NCI-H460 (cell line): ENCODE measurements at places on chromosomes 13 and 19.

- DNase-seq, result no peak
Observed at GRCh38 chr19:51687791-51688670, 5.1 kb upstream of the SPACA6 start.

- DNase-seq, result no peak
Observed at GRCh38 chr13:86918682-86919081, 752.5 kb upstream of the SLITRK5 start.

GRCh38 chr13:22298530-22298929 lies 627.7 kb downstream of the FGF9 start:
- DNase-seq, result no peak

- no peak for DNase-seq
Observed at GRCh38 chr13:39777527-39778061, 122.1 kb downstream of the COG6 start.

DNA sequence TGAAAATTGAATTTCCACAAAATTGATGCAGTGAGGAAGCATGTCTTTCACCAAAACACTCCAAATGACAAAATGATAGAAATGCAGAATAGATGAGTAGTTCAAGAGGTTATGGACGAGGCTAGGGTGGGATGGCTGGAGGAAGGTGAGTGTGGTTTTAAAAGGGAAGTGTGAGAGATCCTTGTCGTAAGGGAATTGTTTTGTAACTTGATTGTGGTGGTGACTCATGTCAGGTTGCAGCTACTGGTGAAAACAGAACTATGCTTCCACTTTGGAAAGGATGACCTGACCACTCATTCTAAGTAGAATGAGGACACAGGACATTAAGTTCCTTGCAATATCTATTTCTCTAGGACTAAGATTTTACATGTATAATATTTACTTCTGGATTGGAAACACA lies 345.7 kb downstream of the MTUS2 start:
- no peak for DNase-seq

DNA sequence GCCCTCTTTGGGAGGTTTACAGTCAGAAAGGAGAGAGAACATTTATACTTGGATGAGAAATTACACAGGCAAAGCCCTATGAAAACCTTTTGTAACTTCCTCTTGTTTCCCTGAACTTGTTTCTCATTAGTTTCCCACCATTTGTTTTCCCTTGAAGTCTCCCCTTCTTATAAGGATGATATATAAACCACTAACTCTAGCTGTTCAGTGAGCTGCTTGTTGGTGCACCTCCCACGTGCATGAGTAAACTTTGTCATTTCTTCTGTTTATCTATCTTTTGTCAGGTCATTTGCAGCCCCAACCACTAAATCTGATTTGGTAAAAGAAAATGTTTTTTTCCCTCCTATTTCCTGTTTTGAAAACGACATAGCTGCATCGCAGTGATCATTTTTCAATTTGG lies 919.9 kb downstream of the SLITRK1 start:
- no peak for DNase-seq

DNA sequence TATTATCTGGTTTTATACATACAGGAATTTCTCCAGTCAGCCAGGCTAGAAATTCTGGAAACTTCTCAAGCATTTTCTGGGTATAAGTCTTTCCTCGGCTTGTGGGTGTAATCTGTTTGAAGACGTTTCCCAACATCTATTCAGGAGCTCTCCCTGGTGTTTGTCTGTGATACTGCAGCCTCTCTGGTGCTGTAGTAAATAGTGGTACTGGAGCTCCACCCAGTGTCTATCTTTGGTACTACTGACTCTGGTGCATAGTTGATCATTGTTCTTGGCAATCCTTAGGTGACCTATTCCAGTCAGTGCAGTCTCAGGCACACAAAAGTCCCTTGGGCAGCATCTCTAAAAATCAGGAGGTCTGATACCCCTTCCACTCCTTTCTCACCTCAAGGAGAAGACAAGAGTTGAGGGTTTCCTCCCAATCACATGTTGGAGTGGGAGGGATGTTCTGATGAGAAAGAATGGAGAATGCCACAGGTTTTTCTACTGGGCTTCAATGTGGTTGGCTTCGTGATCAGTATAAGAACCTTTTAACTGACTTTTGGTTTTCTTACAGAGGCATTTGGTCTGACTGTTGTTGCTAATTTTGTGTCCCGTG lies 115.5 kb downstream of the CYSLTR2 start:
- peak; percentile 84 for DNase-seq

DNA sequence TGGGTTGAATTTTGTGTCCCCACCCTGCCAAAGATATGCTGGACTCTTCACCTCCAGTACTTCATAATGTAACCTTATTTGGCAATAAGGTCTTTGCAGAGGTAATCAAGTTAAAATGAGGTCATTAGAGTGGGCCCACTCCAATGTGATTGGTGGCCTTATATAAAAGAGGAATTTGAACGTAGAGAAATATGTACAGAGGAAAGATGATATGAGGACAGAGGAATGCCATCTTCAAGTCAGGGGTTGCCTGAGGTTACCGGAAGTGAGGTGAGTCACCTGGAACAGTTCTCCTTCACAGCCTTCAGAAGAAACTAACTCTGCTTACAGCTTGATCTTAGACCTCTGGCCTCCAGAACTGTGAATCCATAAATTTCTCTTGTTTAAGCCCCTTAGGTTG lies 69.9 kb downstream of the GPC5 start:
- DNase-seq, result peak; percentile 2

DNA sequence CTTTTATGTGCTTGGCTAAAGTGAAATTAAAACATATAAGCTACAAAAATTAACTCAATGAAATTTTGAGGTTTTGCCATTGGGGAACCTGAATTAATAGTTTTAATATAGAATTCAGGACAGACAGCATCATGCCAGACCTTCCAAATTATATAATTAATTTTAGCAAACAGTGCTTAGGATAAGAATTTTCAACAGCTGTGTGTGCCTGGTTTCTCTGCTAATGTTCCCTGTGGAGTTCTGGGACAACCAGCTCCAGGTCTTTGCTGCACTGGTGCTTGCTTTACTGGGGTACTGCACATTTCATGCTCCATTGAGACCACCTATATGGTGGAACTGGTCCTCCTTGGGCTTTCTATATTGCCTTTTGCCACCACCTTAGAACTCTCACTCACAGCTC lies 199.5 kb downstream of the NDFIP2 start:
- DNase-seq, result no peak

- DNase-seq, result no peak
Observed at GRCh38 chr19:17332677-17333581, 1.7 kb downstream of the ANO8 start.

DNA sequence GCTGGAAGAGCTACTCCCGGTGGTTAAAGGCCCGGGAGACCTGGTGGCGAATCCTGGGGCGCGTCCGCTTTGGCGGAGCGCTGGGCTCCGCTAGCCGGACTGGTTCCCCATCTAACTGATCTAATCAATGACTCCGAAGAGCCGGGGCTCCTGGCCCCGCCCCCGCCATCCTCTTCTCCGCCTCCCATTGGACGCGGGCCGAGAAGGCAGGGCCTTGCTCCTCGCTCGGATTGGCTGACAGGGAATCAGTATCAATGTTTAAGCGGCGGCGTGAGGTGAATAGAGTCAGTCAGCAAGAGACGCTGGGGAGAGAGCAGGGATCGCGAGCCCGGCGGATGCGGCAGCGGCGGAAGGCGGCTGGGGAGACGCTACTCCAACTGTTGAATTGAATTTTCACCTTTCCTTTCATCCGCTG lies 1.7 kb upstream of the PCDH17 start:
- peak; percentile 65 for DNase-seq

DNA sequence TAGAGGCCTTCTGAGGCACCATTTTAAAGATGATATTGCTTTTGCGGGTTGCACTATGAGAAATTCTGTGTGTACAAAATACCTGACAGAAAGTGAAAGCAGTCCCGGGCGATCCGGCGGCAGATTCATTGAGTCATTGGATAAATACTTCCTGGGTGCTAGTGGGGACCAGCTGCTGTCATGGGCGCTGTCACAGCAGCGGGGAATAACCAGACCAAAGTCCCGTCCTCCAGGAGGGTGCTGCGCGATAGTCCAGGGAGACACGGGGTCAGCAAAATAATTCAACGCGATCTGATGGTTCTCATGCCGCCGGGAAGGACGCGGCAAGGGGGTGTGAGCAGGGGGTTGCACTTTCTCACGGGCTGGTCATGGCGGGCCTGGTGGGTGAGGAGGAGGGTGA lies 13.5 kb downstream of the ZFR2 start:
- DNase-seq, result no peak

GRCh38 chr19:33812388-33813330 lies 16.0 kb downstream of the KCTD15 start:
- DNase-seq, result no peak

GRCh38 chr13:31322026-31322425 lies 122.3 kb downstream of the B3GLCT start:
- no peak for DNase-seq

GRCh38 chr13:71775966-71776365 lies 91.0 kb downstream of the DACH1 start:
- no peak for DNase-seq

DNA sequence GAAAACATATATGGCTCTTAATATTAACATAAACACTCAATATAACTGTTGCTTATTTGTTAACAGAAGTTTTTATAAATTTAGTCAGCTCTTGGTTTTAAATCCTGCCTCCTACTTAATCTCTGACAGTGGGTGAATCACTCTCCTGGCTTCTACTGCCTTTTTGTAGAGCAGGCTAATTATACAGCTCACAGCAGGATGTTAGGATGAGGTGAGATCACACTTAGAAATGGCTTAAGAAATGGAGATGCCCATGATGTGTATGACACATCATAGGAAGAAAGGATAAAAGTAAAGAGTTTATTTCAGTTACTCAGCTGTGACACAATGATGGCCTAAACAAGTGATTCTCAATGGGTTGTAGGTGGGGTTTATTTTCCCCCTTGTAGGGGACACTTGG lies 345.6 kb downstream of the SPRY2 start:
- peak; percentile 58 for DNase-seq

- no peak for DNase-seq
Observed at GRCh38 chr19:1009981-1010538, 9.8 kb downstream of the GRIN3B start.

GRCh38 chr19:13016245-13016627 lies 21.0 kb downstream of the NFIX start:
- DNase-seq, result no peak

DNA sequence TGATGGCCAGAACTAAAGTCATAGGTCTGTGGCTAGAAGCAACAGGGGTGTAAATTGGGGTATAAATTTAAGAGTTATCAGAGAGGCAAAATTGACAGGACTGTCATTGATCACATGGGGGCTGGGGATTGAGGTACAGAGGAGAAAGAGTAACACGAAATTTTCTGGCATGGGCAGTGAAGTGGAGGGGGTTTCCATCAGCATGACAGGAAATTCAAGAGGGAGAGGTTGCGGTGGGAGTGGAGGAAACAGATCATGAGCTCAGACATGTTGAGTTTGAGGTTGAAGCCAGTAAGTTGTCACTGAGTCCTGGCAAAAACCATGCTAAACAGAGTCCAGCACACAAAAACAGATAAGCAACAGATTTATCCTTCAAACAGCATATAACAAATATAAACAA lies 192.1 kb upstream of the TSC22D1 start:
- DNase-seq, result no peak

GRCh38 chr19:58568453-58569130 lies 4.5 kb downstream of the MZF1 start:
- DNase-seq, result no peak

DNA sequence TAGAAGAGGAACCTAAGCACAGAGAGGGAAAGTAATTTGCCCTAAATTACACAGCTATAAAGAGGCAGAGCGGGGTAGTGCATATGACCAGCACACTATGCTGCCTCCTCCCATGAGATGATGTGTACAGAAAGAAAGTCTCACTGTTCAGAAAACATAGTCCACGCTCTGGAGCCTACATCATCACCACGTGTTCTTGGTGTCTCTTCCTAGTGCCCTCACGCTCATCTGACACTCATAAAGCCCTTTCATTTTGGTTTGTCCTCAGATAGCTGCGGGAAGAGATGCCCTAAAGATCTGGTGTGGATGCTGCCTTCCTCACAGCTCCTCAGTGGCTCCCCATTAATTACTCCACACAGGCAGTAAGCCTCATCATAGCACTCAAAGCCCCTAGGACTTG lies 27.4 kb upstream of the SIAH3 start:
- DNase-seq, result no peak

GRCh38 chr13:20684546-20684945 lies 19.0 kb upstream of the IL17D start:
- no peak for DNase-seq

DNA sequence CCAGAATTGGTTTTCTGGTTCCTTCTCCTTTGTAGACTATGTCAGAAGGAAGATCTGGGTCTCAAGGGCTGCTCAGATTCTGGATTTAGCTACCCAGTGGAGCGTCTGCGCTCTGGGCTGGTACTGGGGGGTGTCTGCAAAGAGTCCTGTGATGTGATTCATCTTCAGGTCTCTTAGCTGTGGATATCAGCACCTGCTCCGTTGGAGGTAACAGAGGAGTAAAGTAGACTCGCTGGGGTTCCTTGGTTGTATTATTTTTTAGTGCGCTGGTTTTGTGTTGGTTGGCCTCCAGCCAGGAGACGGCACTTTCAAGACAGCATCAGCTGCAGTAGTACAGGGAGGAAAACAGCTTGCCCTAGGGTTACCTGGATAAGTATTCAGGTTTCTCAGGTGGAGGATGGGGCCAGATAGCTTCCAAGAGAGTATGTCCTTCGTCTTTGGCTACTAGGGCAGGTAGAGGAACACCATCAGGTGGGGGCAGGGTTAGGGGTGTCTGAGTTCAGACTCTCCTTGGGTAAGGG lies 10.4 kb upstream of the KLK15 start:
- DNase-seq, result no peak

GRCh38 chr13:99433543-99434075 lies 67.7 kb upstream of the TM9SF2 start:
- no peak for DNase-seq

DNA sequence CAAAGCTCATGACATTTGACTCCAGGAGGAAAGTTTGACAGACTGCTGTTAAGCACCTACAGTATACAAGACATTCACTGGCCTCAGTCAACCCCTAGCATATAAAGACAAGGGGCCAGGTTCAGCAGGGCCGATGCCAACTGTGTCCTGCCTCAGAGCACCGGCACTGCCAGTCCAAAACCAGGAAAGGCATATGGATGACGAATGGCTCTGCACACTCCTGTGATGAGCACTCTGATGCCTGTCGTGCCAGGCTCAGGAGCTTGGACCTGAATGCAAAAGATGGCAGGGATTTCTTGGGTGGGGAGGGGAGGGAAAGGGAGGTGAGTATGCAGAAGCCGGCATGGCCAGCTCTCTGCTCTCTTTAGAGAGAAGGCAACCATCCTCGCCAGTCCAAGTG lies 38.9 kb downstream of the COL4A1 start:
- DNase-seq, result no peak

DNA sequence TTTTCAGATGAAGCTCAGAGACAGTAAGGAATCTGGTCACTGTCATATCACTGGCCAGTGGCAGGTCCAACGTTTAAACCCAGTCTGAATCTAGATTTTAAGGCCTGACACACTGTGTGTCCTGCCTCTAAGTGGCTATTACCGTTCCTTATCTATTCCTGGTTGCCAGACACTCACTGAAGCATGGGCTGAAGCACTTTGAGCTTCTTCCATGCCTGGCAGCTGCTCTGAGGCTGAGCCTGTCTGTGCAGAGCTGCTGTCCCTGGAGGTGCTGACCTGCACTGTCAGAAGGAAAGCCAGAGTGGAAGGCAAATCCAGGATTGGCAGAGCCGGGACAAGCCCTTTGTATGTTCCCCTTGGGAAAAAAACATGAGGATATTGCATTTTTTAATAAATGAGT lies 109.2 kb upstream of the SLC7A1 start:
- no peak for DNase-seq

GRCh38 chr19:44668985-44669764 lies 2.1 kb upstream of the CEACAM19 start:
- no peak for DNase-seq
